ENCODE measurements at places on chromosomes 2 and 18. TPM values are rescaled to one million over a fixed set of nuclear protein-coding genes. Genes with fewer than 3 reads are reported as not detected.

The KLHL29 gene
- polyA plus RNA-seq = 2.7 TPM

The CAPN14 gene
- 0.26 TPM for polyA plus RNA-seq

GRCh38 chr2:69450735-69451416 is 13.6 kb upstream of the NFU1 start:
- no peak for DNase-seq

GRCh38 chr2:14712111-14712510 is 79.6 kb downstream of the LRATD1 start:
- DNase-seq = peak; percentile 19

- no peak for DNase-seq
Observed at GRCh38 chr18:45687621-45688020, 36.4 kb upstream of the SLC14A1 start.

GRCh38 chr18:56902653-56903052 is 244.2 kb upstream of the BOD1L2 start:
- DNase-seq = no peak

- no peak for DNase-seq
Observed at GRCh38 chr18:37540424-37541138, 25.0 kb downstream of the CELF4 start.

GRCh38 chr18:49961271-49961670 is 147.9 kb upstream of the ACAA2 start:
- DNase-seq = no peak

GRCh38 chr18:812376-813171 is 532 bp upstream of the YES1 start:
- peak; percentile 89 for DNase-seq
